ENCODE measurements at places on chromosomes 7 and 10.

DNA sequence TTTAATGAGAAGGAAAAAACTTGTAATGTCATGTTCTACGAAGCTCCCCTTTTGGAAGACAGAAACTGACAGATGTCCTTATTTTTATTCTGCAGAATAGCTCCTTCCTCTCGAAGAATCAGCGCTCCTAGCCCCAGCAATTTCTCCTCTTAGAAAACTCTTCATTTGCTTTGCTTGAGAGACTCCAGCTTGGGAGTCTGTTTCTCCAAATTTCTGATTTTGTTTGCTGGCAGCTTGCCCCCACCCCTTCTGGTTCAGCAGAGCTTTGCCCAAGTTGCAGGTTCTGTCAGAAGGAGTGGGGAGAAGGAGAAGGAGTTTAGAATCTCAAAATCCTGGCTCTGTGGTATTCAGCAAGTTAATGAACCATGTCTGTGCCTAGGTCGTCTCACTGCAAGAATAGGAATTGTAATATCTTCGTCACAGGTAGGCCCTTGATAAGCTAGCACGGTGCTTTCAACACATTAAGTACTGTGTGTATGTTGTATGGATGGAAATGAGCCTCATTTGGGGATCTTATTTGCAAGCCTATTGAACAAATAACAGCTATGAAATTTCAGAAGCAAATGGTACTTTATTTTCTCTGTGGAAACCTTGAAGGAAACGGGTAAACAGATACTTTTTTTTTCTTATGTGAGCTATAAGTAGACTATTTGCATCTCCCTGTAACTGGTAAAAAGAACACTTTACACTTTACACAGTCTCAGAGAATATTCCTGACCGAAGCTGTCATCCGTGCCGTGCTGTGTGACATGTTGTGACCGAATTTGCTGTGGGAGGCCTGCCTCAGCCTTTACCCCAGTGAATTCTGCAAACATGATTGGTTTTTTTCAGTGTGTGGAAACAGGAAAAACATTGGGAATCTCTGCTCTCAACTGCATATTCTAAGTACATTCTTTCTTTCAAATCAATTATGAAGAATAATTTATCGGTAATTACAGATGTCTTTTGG lies 290.9 kb downstream of the CAMK1D start:
- no peak for DNase-seq

DNA sequence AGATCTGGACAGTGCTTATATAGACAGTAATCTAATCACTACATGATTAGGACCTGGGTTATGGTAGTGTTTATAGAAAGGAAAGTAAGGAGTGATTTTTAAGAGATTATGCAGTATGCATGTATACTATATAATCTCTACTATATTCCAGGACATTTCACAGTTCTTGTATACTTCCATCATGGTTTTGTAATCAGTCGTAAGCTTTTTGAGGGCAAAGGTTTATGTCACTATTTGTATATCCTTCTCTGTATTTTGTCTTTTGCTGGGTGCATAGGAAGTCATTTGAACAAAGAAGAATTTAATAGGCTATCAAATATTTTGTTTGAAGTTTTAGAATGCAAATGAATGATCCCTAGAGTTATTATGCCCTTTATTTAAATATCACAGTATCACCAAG lies 39.2 kb downstream of the RSBN1L start:
- DNase-seq: no peak

- no peak for DNase-seq
These were observed 83.1 kb upstream of the EGR2 start for GRCh38 chr10:62899311-62899710.

DNA sequence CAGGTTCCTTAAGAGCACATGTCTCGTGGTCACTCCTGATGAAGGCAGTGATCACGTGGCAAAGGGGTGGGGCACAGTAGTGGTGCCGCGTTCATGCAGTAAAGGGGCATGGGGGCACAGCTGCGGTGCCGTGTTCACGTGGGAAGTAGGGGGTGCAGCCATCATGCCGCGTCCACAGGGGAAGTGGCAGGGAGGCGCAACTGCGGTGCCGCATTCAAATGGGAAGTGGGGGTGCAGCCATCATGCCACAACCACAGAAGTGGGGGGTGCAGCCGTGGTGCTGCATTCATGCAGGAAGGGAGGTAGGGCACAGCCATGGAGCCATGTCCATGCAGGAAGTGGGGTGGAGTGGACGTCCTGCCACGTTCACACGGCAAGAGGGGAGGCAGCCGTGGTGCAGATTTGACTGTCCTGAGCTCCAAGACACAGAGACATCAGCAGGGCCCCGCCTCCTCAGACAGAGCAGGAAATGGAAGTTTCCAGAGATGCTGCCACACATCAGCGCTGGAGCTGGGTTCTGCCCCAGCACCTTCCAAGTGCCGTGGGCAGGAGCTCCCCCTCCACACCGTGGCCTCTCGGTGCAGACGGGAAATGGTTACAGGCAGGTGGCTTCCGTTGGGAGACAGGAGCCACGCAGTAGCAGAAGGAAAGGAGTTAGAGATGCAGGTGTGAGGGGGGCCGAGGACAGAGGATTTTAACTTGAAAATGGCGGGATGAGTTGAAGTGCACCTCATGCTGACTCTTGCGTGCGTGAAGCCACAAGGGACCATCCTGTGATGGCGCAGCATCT lies 95.0 kb upstream of the DDC start:
- DNase-seq: no peak

DNA sequence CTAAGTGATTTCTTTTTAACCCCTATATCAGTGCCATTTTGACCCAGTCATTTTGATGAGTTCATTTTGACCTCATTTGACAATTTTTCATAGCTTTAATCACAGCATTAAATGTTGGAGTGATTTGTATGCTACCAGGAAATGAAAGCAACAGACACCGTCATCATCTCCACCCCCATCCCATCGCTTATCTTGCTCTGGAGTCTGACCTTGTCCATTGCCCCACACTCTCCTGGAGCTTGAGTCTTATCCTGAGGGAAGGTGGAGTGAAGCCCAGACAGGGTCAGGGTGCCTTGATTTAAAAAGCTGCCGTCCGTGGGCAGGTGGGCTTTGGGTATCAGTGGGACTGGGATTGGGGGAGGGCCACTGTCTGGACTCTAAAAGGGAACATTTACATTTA lies 94.7 kb upstream of the JCAD start:
- no peak for DNase-seq
